Natural killer cell treated with Interleukin-12 subunit alpha and Interleukin-12 subunit beta and Interleukin-15 and Interleukin-18, amount 100 ng/mL, for 72 hours (primary cell): ENCODE measurements at places on chromosomes 5 and 9.

GRCh38 chr9:98107926-98108325 is 11.1 kb downstream of the TRIM14 start:
- no peak for DNase-seq

DNA sequence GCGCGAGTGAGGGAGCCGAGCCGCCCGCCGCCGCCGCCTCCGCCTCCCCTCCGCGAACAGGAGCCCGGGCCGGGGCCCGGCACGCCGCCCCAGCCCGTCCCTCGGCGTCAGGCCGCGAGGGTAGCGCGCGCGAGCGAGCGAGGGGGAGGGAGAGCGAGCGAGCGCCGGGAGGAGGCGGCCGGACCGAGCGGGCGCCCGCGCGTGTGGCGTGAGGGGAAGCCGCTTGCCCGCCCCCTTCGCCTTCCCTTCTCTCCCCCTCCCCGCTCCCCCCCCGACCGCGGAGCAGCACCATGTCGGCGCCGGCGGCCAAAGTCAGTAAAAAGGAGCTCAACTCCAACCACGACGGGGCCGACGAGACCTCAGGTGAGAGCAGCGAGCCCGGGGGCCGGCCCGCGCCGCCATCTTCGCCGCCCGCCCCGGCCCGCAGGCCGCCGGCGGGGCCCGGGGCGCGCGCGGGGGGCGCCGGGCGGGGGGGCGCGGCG is 312 bp downstream of the SET start:
- DNase-seq, result no peak

- no peak for DNase-seq
Measured at GRCh38 chr9:88060746-88061145, 77.5 kb downstream of the SPATA31C2 start.

DNA sequence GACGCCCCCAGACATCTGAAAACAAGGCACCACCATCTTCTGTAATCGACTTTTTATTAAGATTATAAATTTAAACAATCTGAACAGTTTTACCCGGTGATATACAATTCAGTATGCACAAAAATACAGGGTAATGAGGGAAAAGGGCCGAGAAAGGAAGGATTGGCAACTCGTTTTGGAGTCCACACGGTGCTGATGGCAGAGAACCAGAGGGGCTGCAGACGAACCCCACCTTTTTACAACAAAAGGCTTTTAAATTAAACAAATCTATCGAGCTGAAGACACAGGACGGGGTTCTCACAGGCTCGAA is 2.6 kb downstream of the IER5L start:
- DNase-seq, result no peak

DNA sequence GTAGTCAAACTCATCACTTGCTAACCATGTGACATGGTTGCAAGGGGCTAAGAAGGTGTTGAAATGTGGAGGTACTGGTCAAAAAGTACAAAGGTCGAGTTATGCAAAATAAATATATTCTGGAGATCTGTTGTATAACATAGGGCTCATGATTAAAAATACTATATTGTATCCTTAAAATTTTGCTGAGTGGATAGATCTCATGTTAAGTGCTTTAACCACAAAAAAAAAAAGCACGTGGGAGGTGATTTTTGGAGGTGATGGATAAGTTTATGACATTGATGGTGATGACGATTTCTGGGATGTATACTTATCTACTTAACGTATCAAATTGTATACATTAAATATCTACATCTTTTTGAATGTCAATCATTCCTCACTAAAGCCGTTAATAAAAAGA is 96.2 kb upstream of the PAPPA start:
- DNase-seq, result no peak

DNA sequence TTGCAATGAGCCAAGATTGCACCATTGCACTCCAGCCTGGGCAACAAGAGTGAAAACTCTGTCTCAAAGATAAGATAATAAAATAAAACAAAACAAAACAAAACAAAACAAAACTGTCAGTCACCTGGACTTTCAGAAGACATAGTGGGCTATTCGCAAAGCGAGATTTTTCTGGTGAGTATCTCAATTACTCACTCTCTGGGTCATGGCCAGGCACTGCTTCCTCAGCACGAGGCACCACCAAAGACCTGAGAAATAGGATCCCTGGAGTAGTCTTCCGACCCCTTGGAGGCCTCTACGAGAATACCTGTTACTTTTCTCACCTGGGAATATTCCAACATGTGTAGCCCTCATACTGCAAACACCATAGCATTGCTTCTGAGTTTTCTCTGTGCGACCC is 201.7 kb upstream of the ZNF618 start:
- DNase-seq, result no peak

GRCh38 chr9:122080986-122081385 is 12.1 kb downstream of the TTLL11 start:
- DNase-seq, result no peak

DNA sequence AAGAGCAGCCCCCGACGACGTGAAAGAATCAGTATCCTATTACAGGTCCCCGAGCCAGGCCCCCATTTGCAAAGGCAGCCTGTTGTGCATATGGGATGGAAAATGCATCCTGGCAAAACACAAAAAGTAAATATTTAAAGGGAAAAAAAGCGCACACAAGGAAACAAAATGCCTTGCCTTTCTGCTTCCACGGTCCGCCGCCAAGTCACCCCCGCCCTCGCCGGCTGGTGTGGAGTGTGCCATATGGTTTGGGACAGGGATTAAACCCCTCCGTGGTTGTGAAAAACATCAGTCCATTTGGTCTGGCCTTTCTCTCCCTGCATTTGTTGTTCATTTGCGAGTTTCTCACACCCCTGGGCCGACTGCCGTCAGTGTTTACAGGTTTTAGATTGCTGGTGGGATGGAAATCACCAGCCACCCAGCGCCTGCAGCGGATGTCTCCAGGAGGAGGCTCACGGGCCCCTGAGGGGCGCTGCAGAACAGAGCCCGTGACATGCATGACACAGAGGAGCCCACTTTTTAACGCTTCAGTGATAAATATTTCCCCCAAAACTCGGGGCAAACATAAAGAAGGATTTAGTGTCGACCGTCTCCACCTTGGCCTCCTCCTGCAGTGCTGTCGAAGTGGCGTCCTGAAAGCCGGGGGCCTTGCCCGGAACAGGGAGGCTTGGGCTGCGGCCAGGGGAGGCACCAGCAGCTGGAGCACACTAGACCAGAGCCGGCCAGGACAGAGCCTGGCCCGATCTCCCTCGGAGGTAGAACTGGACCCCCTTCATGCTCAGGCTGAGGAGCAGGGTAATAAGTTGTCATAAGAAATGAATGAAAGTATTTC is 161.5 kb downstream of the HSD17B3 start:
- DNase-seq, result no peak

DNA sequence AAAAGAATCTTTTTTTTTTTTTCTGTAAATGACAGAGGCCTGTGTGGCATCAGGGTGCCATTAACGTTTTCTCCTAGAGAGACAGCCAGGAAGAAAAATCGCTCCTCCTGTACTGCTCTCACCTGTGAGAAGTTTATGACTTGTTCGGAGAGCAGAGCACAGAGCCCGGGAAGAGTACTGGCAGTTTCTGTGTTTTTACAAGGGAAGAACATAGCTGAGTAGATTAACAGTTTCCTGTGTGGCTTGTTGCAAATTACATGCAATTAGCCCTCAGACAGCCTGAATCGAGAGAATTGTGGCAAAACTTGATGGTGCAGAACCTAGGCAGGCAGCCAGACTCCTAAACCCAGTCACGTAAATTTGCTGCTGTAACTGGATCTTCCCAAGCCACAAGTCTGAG is 32.1 kb downstream of the PRKACG start:
- DNase-seq, result no peak

DNA sequence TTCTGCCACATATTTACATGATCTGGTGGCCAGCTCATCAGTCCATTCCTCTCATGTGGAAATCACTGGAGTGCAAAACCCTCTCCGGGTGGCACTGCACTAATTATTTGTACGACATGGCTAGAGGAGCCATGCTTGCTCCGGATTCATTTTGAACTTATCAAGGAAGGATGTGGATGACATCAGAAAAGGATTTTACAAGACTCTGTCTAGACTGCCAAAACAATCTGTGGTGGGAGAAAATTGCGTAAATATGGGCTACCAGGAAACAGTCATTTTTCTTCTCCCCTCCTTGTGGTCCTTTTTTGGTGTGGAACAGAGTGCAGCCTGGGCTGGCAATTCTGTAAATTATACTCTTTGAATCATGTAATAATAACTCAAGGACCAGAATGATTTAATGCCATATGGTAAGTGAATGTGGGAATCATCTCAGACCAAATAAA is 123.4 kb upstream of the IFNE start:
- DNase-seq, result no peak

- DNase-seq, result no peak
Measured at GRCh38 chr9:93147632-93148031, 13.6 kb upstream of the NINJ1 start.

DNA sequence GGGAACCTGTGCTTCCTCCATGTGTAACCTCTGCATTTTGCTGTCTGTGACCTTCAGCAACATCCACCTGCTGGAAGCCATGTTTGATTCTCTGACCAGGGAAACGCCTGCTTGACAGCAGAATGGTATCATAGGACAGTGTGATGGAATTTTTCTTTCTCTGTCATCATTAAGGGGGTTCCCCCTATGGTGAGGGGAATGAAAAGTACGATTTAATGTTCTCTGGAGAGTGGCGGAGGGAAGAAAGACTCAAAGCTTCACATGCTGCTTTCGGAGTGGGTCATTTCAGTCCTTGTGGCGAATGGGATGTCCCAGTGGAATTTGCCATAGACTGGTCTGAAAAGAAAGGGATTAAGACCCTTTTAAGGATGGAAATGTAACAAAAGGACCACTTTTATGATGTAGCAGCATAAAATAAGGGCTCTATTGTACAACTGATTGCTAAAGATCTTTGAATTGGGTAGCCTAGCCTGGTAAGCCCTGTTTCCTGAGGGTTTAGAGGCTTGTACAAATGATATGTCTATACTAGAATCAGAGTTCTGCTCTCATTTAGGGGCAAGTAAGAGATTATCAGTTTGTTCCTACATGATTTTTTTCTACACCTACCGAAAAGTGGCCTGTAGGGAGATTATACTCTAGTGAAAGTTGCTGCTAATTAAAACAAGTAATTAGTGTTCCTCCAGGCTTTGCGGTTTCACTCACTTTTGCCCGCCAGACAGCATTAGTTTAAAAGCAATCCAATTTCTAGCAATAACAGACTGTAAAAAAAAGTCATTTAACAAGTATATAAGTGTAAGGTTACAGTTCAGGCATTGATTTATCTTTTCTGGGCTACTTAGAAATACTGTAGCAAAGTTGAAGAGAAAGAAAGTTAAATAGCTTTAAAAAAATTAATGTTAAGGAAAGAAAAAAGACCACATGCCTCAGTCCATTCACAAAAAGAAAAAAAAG is 904.5 kb downstream of the NR2F1-AS1 start:
- DNase-seq, result no peak

DNA sequence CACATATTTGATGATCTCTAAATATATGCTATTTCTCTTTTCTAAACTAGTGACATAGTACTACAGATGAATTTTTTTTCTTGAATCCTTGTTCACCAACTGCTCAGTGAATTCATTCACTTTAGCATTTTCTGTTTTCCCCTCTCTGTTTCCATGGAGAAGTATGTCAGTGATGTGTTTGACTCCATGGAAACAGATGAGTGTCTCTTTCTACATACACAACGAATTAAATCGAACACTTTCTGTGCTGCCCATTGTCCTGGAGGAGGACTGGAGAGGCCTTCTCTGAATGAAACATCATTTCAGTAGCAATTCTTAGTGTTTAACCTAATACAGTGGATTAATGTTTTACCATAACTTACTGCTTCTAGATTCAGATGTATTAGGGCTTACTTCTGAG is 9.5 kb downstream of the INVS start:
- no peak for DNase-seq
